ENCODE measurements at places on chromosomes 5 and 9. TPM values are rescaled to one million over a fixed set of nuclear protein-coding genes. Genes with fewer than 3 reads are reported as not detected.

GRCh38 chr5:115735108-115735998, 81.1 kb downstream of the CDO1 start:
- no peaks in the 10 kb centered on the region for H3K27me3 ChIP-seq
- peaks cover 14% of the 10 kb centered on the region for H3K4me1 ChIP-seq
- H3K4me3 ChIP-seq: no peak overlapping the region
- no peak overlapping the region for H3K27ac ChIP-seq

GRCh38 chr9:31912636-31913035, 471.8 kb upstream of the ACO1 start:
- H3K27ac ChIP-seq: no peak overlapping the region
- no peaks in the 10 kb centered on the region for H3K27me3 ChIP-seq
- no peak overlapping the region for H3K4me3 ChIP-seq
- no peaks in the 10 kb centered on the region for H3K36me3 ChIP-seq
- H3K4me1 ChIP-seq: peaks cover 3% of the 10 kb centered on the region
- no peak for DNase-seq

The LYSMD3 gene
- total RNA-seq: 14.0 TPM

The SAPCD2 gene
- total RNA-seq: 29.8 TPM

GRCh38 chr9:76626141-76626540, 138.1 kb upstream of the PCA3 start:
- no peaks in the 10 kb centered on the region for H3K27me3 ChIP-seq
- H3K36me3 ChIP-seq: no peaks in the 10 kb centered on the region
- H3K4me1 ChIP-seq: no peaks in the 10 kb centered on the region
- no peak overlapping the region for H3K27ac ChIP-seq
- no peak for DNase-seq

- no peak overlapping the region for H3K27ac ChIP-seq
- peaks cover 2% of the 10 kb centered on the region for H3K36me3 ChIP-seq
- no peaks in the 10 kb centered on the region for H3K4me1 ChIP-seq
- H3K27me3 ChIP-seq: no peaks in the 10 kb centered on the region
- no peak overlapping the region for H3K4me3 ChIP-seq
Measured at GRCh38 chr9:37102486-37102885, 17.9 kb upstream of the ZCCHC7 start.

GRCh38 chr9:19975499-19975898, 186.7 kb upstream of the SLC24A2 start:
- H3K27ac ChIP-seq: no peak overlapping the region
- no peaks in the 10 kb centered on the region for H3K27me3 ChIP-seq
- H3K36me3 ChIP-seq: no peaks in the 10 kb centered on the region
- H3K4me1 ChIP-seq: no peaks in the 10 kb centered on the region

- H3K4me3 ChIP-seq: peak overlapping the region; percentile 25
- H3K27me3 ChIP-seq: no peaks in the 10 kb centered on the region
- H3K27ac ChIP-seq: no peak overlapping the region
- no peak for DNase-seq
- H3K4me1 ChIP-seq: peaks cover 7% of the 10 kb centered on the region
Measured at GRCh38 chr9:133822430-133823065, 84.4 kb upstream of the SARDH start.

The HSD17B3 gene
- not detected for total RNA-seq

DNA sequence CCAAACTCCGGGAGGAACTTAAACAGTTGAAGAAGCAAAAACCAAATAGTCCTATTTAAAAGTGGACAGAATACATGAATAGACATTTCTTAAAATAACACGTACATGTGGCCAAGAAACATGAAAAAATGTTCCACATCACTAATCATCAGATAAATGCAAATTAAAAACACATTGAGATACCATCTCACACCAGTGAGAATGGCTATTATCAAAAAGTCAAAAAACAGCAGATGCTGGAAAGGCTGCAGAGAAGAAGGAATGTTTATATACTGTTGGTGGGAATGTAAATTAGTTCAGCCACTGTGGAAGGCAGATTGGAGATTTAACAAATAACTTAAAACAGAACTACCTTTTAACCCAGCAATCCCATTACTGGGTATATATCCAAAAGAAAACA, 283.0 kb upstream of the IZUMO3 start:
- H3K27ac ChIP-seq: no peak overlapping the region
- DNase-seq: no peak
- no peaks in the 10 kb centered on the region for H3K27me3 ChIP-seq
- H3K4me3 ChIP-seq: no peak overlapping the region
- no peaks in the 10 kb centered on the region for H3K4me1 ChIP-seq

- no peaks in the 10 kb centered on the region for H3K4me1 ChIP-seq
- H3K27ac ChIP-seq: no peak overlapping the region
- H3K27me3 ChIP-seq: no peaks in the 10 kb centered on the region
- H3K36me3 ChIP-seq: peaks cover 5% of the 10 kb centered on the region
- no peak for DNase-seq
Measured at GRCh38 chr5:60436518-60436917, 263.4 kb downstream of the DEPDC1B start.

DNA sequence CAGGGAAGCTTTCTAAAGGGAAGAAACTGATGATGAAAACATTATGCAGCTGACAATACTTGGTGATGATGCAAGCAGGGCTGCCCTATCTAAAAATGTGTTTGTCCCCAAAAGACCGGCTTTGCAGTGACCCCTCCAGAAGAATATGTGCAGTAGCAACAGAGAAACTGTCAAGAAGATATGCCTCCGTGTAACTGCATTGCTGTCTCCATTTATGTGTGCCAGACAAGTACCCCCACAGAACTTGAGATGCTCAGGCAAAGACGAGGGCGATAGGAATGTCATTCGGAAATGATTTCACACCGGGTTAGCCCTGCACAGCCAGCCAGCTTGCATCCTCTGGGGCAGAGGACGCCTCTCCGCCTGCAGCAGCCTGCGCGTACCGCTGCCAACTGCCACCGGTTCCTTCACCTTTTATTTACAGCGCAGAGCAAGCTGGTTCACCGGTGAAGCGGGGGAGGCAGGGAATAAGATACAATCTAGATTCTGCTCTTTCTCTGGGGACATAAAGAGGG, 2.0 kb downstream of the GABBR2 start:
- H3K4me1 ChIP-seq: no peaks in the 10 kb centered on the region
- H3K27me3 ChIP-seq: peaks cover 38% of the 10 kb centered on the region
- no peak overlapping the region for H3K27ac ChIP-seq
- no peak for DNase-seq
- H3K4me3 ChIP-seq: peak overlapping the region; percentile 73

DNA sequence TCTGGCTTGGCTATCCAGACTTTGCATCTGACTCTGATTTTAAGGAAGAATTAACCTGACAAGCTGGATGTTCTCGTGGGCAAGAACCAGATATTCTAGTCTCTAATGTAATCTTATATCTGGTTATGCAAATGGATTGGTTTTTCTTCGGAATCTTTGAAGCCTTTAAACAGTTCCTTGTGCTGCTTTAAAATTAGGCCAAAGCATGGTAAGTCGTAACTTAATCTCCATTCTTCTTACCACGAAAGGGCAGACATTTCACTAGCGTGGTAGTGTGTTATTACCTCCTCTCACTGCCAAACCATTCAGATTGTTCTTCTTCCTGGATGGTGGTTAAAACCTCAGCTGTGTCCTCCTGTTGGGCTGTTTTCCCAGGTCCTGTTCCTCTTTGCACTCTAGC, 34.1 kb upstream of the TTC23L start:
- peaks cover 41% of the 10 kb centered on the region for H3K36me3 ChIP-seq
- no peak for DNase-seq
- H3K27ac ChIP-seq: no peak overlapping the region
- no peaks in the 10 kb centered on the region for H3K27me3 ChIP-seq

DNA sequence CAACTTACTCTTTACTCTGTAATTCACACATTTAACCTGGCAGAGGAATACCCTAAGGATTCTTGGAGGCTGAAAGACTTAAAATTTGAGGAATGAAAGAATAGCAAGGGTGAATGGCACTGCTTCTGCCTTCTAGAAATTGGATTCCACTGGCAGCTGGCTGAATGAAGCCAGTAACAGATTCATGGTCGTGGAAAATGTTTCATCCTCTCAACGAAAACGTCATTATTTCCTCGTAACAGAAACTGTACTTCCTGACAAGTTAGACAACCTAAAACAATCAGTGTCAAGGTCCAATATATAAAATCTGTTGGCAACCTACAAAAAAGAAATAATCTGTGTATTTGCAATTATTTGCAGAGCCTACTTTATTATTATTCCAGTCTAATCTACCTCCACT, 39.7 kb downstream of the BNC2 start:
- no peak for DNase-seq
- H3K27me3 ChIP-seq: no peaks in the 10 kb centered on the region
- H3K27ac ChIP-seq: no peak overlapping the region
- peaks cover 2% of the 10 kb centered on the region for H3K4me1 ChIP-seq

The PRLR gene
- 2.5 TPM for total RNA-seq

DNA sequence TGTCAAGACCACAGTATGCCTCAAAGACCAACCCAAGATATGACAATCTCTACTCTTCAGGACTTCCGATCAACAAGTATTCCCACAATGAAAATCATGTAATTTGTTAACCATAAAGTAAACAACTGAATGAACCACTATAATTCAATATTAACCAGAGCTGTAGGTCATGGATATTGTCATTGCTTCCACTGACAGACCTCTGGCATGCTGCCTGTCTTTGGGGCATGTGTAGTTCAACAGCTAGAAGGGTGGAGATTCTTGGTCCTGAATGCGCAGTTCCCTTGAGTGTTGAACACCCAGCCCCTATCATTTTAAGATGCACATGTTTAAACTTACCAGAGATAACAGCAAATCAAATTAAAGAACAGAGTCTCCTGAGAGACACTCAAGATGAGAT, 283.0 kb downstream of the CEMIP2 start:
- H3K27ac ChIP-seq: no peak overlapping the region
- H3K36me3 ChIP-seq: no peaks in the 10 kb centered on the region
- no peak overlapping the region for H3K4me3 ChIP-seq
- no peak for DNase-seq

The DMRT2 gene
- total RNA-seq: not detected

The PBX3 gene
- 44.6 TPM for total RNA-seq

The LRRC19 gene
- total RNA-seq: not detected

The IGFBPL1 gene
- total RNA-seq: 37.9 TPM

DNA sequence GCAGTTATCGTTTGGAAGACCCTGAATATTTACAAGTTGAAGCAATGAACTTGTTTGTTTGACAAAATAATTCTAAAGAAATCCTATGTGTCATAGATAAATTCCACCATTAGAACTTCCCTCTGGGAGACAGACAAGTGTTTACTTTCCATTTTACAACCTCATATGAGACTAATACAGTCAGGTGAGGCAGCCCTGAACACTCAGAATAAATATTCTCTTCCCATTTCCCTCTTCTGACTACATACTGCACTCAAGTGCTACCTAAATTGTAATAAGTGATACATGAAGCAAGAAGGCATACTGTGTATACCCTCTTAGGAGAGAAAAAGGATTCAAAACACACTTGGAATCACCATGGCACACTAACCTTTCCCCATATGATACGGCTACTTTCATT, 6.8 kb downstream of the RASEF start:
- peaks cover 1% of the 10 kb centered on the region for H3K27me3 ChIP-seq
- DNase-seq: no peak
- H3K4me3 ChIP-seq: no peak overlapping the region

- H3K4me1 ChIP-seq: peaks cover 12% of the 10 kb centered on the region
- no peak overlapping the region for H3K27ac ChIP-seq
- no peak overlapping the region for H3K4me3 ChIP-seq
- no peak for DNase-seq
- peaks cover 19% of the 10 kb centered on the region for H3K36me3 ChIP-seq
- no peaks in the 10 kb centered on the region for H3K27me3 ChIP-seq
Measured at GRCh38 chr9:98215271-98215670, 22.8 kb upstream of the CORO2A start.

- H3K27me3 ChIP-seq: no peaks in the 10 kb centered on the region
- no peak overlapping the region for H3K27ac ChIP-seq
- no peak for DNase-seq
- H3K36me3 ChIP-seq: peaks cover 52% of the 10 kb centered on the region
Measured at GRCh38 chr9:124879226-124879625, 17.3 kb downstream of the ARPC5L start.

The INSYN2B gene
- total RNA-seq: not detected

- no peak overlapping the region for H3K27ac ChIP-seq
- no peaks in the 10 kb centered on the region for H3K4me1 ChIP-seq
- no peaks in the 10 kb centered on the region for H3K36me3 ChIP-seq
- no peaks in the 10 kb centered on the region for H3K27me3 ChIP-seq
- DNase-seq: no peak
Measured at GRCh38 chr9:15101095-15101494, 190.9 kb upstream of the FREM1 start.

GRCh38 chr9:112331674-112331952, 1.8 kb downstream of the PTBP3 start:
- no peak overlapping the region for H3K27ac ChIP-seq
- no peak for DNase-seq
- peak overlapping the region; percentile 90 for H3K4me3 ChIP-seq

The ERAP2 gene
- total RNA-seq: not detected

- no peaks in the 10 kb centered on the region for H3K27me3 ChIP-seq
- no peak overlapping the region for H3K27ac ChIP-seq
- H3K36me3 ChIP-seq: no peaks in the 10 kb centered on the region
- H3K4me1 ChIP-seq: no peaks in the 10 kb centered on the region
- no peak for DNase-seq
- H3K4me3 ChIP-seq: no peak overlapping the region
Measured at GRCh38 chr5:15516486-15516885, 16.5 kb downstream of the FBXL7 start.

The ANKS6 gene
- total RNA-seq: 44.5 TPM

DNA sequence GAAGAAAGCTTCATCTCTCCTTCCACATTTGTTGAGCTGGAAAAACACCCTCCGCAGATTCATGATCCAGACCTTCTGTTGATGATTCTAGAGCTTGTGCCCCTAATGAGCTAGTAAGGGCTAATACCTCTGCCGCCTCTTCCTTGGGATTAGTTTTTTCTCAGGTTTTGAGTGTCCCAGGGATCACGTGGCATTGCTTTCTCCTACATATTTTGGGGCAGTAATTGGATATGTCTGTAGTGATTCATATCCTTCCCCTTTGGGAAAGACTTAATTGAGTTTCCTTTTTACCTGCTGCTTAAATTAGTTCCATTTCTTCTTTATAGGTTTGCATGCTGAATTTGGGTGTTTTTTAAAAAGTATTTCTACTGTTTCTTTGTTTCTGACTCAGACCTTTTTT, 143.9 kb downstream of the GOLPH3 start:
- no peak overlapping the region for H3K27ac ChIP-seq
- DNase-seq: no peak
- no peak overlapping the region for H3K4me3 ChIP-seq
- H3K36me3 ChIP-seq: no peaks in the 10 kb centered on the region
- H3K27me3 ChIP-seq: no peaks in the 10 kb centered on the region

The SLC6A19 gene
- total RNA-seq: not detected

DNA sequence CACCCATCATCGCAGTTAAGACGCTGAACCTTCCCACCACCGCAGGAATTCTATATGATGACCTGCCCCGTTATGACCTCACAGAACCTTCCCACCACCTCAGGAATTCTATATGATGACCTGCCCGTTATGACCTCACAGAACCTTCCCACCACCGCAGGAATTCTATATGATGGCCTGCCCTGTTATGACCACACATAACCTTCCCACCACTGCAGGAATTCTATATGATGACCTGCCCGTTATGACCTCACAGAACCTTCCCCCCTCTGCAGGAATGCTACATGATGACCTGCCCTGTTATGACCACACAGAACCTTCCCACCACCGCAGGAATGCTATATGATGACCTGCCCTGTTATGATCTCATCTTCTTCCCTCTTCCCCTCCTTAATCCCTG, 64.3 kb downstream of the IRX1 start:
- no peak overlapping the region for H3K4me3 ChIP-seq
- DNase-seq: no peak
- no peaks in the 10 kb centered on the region for H3K4me1 ChIP-seq

The HAVCR1 gene
- not detected for total RNA-seq

All from H9 (cell line).